HEK293T (cell line): ENCODE measurements at places on chromosomes 7 and 10.

GRCh38 chr7:20826243-20826642, 39.6 kb upstream of the SP8 start:
- no peak for DNase-seq

GRCh38 chr7:92460109-92460508, 12.8 kb downstream of the GATAD1 start:
- no peak for DNase-seq

- no peak for DNase-seq
Observed at GRCh38 chr7:155017834-155018233, 14.9 kb upstream of the PAXIP1 start.

- DNase-seq, result no peak
Observed at GRCh38 chr10:49183596-49184542, 4.3 kb downstream of the TMEM273 start.

DNA sequence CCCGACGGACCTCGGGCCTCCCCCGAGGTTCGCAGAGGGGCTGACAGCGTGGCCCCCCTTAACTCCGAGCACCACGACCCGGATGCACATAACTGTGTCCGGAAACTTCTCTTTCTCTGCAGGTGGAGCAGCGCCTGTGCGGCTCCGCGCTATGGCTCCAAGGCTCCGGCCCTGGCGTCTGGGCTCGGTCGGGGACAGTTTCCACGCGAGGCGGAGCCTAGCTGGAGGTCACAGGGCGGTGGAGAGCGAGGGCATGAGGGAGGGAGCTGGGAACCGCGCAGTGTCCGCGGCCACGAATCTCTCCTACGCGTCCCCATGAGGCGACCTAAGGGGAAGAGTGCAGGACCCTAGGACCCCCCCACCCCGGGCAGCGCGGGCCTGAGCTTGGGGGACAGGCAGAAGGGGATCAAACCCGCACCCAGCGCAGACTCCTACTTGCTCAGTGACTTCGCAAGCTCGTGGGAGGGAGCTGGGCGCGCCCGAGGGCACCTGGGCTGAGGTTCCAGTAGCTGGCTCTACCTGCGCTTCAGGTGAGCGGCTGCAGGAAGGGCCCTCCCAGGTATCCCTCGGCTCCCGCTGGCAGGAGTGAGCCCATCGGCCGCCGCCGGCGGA, 8.6 kb upstream of the MNX1 start:
- DNase-seq, result no peak

- DNase-seq, result no peak
Observed at GRCh38 chr10:36802490-36803153, 322.8 kb upstream of the ANKRD30A start.

DNA sequence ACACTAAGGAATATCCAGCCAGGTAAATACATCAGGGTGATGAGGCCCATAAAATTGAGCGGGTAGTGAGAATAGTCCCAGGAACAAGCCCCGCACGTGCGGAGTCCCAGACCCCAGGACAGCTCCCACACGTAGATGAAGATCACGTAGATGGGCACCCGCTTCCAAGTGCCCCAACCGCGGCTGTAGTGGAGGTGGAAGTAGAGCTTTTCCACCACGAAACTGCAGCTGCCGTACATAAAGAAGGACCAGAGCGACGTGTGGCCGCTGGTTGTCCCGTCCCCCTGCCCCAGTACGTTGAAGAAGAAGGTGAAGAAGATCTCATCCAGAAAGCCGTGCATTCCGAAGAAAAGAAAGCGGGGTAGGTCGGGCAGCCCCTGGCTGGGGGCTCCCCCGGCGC, 948 bp downstream of the TMEM229A start:
- peak; percentile 18 for DNase-seq

GRCh38 chr7:114405427-114405826, 9.2 kb upstream of the FOXP2 start:
- no peak for DNase-seq

DNA sequence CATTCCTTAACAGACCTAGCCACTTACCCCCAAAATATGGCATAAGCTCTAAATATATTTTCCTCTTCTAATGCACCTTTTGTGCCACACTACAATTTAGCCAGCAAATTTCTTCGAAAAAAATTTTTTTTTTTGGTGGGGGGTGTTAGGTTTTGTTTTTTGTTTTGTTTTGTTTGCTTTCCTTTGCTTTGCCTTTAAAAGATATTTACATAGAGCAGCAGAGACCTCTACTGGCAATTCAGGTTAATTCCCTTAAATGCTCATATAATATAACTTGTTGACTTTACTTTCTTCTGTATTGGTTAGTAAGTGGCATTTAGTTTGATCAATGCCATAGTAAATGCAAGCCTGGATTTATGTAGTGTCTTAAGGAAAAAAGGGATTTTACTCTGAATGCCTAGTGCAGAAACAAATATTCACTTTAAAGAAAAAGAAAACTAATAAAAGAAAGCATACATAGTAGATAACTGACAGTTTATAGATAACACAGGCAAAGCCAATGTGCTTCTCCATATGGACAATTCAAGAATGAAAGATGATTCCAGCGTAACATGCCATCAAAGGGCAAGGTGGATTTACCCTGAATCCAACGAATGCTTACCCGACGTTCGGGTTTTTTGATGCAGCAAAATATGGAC, 1250.6 kb downstream of the GATA3 start:
- peak; percentile 11 for DNase-seq

GRCh38 chr7:44794331-44794730, 2.1 kb upstream of the PPIA start:
- DNase-seq, result no peak

DNA sequence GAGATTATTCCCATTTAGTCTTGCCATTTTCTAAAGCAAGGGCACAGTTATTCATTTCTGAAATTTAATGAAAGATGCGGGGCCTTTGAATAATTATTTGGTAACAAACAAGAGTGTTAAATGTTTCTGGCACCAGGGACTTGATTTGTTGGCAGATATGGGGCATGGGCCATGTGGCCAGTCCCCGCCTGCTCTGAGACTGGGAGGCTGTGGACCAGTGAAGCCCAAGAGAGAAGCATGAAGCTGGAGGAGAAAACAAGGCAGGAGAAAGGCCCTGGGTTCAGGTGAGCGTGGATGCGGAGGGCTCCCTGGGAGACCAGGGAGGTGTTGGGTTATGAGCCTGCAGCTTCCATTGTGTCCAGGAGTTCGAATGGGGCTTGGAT, 378.5 kb downstream of the TCERG1L start:
- no peak for DNase-seq

- DNase-seq, result no peak
Observed at GRCh38 chr7:100577507-100577906, 3.8 kb upstream of the SAP25 start.

DNA sequence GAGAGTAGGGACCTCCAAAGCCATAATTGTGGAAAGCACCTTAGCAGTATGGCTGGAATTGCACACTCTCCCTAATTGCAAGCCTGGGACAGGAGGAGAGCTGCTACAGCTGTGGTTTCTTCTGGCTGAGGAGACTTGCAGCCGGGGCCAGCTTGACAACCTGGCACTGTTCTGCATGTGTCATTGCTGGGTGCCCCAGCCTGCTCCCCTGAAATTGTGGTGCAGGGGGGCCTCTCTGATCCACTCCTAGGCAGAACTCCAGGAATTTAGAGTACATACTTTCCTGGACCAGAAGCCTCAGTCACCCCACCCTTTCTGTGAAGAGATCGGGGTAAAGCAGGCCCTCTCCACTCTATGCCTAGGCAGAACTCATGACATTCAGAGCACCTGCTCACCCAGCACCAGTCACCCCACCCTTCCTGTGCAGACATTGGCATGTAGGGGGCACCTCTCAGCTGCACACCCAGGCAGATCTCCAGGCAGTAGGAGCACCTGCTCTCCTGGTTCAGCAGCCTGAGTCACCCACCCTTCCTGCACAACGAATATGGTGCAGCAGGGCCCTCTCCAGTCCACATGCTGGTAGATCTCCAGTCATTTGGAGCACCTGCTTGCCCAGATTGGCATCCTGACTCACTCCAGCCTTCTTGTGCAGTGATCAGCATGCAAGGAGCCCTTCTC, 34.4 kb upstream of the DYNC1I1 start:
- no peak for DNase-seq

DNA sequence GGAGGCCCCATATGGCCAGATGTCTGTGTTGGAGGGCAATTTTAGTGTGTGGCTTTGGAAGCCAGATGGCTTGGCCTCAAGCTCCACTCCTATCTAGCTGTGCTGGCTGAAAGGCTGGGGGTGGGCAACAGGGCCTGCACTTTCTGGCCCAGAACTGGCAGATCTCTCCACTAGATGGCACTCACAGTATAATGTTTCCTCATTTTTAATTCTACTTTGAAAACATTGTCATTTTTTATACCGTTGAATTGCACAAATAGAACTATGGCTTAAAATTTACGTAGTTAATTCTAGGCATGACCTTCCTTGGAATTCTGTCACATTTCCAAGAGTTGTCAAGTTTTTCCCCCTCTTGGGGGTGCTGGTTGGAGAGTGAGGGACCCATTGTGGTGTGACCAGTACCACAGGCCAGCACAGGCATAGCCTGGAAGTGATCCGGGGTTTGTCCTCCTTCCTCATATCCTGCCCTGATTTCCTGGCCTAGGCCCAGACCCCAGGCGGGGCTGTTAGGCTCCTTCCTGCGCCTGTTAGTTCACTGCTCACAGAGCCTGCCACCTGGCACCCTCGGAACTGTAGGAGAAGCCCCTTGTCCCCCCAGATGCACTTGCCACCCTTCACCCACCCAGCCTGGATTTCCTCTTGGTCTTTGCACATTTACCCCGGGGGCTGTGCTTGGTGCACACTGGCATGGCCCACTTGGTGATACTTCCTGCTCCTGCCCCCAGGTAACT, 52.8 kb downstream of the ARHGAP22 start:
- DNase-seq, result peak; percentile 54

GRCh38 chr7:113710310-113711096, 208.3 kb downstream of the PPP1R3A start:
- DNase-seq, result peak; percentile 64

GRCh38 chr7:80588591-80588990, 49.9 kb upstream of the CD36 start:
- DNase-seq, result no peak

DNA sequence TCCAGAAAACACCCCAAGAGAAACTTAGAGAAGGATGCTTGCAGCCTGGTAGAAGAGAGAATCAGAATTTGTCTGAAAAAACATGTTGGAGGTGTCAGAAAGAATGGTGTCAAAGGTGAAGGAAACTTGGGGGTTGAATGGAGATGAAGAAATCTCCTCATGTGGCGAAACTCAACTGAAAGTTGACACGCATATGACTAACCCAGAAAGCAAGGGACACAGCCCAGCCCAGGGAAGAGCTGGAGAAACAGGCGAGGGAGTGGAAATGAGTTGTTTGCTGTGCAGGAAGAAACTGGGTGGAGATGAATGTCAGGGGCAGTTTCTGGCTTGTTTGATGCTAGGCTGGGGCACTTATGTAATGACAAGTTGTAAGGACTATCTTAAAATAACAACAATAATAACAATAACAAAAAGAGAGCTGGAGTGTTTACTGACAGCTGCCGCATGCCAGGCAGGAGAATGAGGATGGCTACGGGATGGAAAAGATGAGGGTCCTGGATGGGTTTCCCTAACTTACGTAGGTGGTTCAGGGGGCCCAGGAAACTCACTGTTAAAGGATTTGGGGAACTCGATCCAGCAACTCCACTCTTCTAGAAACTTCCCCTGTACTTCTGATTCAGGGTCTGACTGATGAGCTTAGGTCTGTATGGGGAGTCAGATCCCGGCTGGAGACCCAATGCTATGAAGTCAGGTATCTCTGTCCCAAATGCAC, 57.4 kb downstream of the MAP3K8 start:
- no peak for DNase-seq

GRCh38 chr10:71972746-71973695, 8.8 kb downstream of the CHST3 start:
- DNase-seq, result no peak

GRCh38 chr10:30188556-30189237, 129.3 kb upstream of the JCAD start:
- no peak for DNase-seq

DNA sequence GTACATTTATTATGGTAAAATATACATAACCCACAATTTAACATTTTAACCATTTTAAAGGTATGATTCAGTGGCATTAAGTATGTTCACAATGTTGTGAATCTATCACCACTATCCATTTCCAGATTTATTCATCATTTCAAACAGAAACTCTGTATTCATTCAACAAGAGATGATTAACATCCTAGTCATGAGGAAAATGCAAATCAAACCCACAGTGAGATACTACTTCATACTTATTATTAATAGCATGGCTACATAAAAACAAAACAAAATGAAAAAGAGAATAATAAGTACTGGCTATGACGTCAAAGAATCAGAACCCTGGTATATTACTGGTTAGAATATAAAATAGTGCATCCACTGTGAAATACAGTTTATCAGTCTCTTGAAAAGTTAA, 386.6 kb upstream of the POM121L12 start:
- no peak for DNase-seq

DNA sequence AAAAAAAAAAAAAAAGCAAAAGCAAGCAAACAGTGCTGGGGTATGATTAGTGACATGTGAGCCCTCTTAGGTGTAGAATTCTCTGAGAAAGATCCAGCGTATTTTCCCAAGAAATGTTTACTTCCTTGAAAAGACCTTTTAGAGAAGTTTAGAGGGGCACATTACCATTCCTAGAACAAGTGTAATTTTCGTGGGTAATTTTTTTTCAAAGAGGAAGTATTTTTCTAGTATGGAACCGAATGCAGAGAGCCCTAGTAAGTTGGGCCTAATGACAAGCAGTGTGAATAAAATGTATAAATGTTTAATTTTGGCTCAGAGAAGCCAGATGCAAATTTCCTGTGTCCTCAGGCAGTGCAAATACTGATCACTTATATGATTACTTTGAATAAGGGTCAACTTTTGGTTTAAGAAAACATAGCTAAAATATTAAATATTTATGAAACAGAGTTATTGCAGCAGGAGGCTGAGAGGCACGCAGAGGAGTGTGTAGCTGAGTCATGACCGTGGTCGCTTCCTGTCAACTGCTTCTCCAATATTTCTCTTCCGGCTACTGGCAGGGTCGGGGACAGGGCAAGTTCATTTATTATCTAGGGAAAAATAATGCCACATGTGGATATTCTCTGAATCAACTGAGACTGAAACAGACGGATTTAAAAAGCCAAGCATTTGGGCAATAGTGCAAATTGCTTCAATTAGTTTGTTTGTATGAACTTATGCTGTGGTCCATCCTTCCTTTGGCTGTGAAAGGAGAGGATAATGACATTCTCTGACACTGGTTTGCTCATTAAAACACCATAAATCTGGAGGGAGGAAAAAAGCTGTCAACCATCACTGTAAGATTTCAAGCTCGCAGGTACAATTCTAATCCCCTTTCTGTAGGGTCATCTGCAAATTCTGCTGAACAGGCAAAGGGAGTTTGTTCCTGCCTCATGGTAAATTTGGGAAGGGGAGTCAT, 495.2 kb downstream of the GLRX3 start:
- no peak for DNase-seq

DNA sequence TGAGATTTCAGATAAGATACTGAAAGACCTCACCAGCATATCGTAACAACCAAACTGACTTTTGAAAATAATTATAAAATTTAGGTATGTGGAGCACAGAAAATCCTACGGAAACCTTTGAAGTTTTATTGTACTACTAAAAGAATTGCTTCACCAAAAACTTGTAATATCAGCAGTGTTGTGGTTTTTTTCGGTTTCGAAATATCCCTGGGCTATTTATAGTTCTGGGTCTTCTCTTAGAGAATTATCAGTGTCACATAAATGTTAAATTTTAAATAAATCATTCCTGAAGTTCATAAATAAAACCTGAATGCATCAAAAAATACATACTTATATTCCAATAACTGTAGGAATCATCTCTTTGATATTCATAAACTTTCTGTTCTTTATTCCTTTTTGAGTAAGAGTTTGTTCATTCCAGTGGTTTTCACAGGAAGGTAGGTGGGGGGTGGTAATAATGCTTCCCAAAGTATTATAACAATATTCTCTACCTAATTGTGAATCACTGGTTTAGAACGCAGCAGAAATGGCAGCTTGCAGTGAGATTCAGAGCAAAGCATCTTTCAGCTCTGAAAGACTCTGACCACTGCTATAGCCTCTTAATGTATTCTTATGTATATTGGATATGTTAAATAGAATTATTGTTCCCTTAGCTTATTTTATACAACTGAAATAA, 60.2 kb downstream of the ZNF277 start:
- DNase-seq, result no peak
